ENCODE measurements at places on chromosomes 3 and 15. TPM values are rescaled to one million over a fixed set of nuclear protein-coding genes. Genes with fewer than 3 reads are reported as not detected.
A peak's percentile ranks its signal among the peaks of the same experiment; 100 is the strongest.

GRCh38 chr3:61871644-61872043, 310.3 kb downstream of the PTPRG start:
- DNase-seq, result no peak

GRCh38 chr3:36446276-36446675, 66.0 kb downstream of the STAC start:
- DNase-seq, result no peak

Gene GPR156
- not detected for total RNA-seq

DNA sequence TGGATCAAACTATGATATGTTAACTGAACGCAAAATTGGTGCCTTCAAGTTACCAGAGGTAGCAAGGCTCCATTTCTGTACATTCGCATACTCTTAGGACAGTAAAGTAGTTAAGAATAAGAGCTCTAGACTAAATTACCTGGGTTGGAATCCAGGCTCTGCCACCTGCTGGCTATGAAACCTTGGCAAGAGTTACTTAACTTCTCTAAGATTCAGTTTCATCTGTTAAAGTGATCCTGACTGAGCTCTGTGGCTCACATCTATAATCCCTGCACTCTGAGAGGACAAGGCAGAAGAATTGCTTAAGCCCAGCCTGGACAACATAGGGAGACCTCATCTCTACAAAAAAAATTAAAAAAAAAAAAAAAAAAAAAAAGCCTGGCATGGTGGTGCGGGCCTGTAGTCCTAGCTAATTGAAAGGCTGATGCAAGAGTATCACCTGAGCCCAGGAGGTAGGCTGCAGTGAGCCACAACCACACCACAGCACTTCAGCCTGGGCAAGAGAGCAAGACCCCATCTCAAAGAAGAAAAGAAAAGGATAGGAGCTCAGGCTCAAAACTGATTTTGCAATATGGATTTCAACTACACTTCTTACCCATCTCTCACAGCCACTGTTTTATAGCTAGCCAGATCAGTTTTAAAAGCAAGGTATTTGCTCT, 21.3 kb downstream of the GSK3B start:
- DNase-seq, result no peak

GRCh38 chr15:63891768-63892133, 58.0 kb upstream of the HERC1 start:
- DNase-seq, result no peak

Gene NAA50
- 117 TPM for total RNA-seq

DNA sequence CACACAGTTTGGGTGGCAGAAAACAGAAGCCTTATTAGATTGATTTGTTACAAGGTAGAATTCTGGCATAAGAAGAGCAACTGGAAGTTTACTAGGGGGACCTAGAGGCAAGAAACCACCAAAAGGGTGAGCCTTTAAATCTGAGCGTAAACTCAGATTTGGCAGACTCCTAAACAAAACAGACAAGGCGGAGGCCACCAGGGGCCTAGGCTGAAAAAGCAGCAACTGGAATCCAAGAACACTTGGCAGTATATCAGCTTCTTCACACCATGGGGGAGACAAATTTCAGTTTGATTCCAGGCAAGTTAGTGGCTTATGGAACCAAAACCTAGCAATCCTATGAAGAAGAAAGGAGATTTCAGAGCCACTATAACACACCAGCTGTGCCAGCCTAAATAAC, 220.0 kb downstream of the C3orf38 start:
- DNase-seq, result no peak

- DNase-seq, result no peak
These were observed 47.6 kb downstream of the PHLDB2 start for GRCh38 chr3:111906656-111907055.

GRCh38 chr3:120093119-120093910, 932 bp downstream of the GSK3B start:
- DNase-seq, result peak; percentile 35

- no peak for DNase-seq
These were observed 358.6 kb downstream of the CHST2 start for GRCh38 chr3:143478115-143478693.

Gene PRSS50
- not detected for total RNA-seq

Gene IMPG2
- total RNA-seq, result 0.14 TPM

- no peak for DNase-seq
These were observed 34.3 kb upstream of the SNRPA1 start for GRCh38 chr15:101329309-101329863.

GRCh38 chr3:192161661-192162060, 565.7 kb downstream of the FGF12 start:
- no peak for DNase-seq

GRCh38 chr15:62412686-62413085, 247.6 kb upstream of the C2CD4B start:
- DNase-seq, result no peak

- DNase-seq, result no peak
These were observed 62.8 kb upstream of the CSPG4 start for GRCh38 chr15:75775296-75776064.

- peak; percentile 61 for DNase-seq
These were observed 1.7 kb downstream of the HYAL2 start for GRCh38 chr3:50320853-50321335.

Gene RARB
- not detected for total RNA-seq

GRCh38 chr3:16824081-16824696, 60.6 kb upstream of the PLCL2 start:
- peak; percentile 68 for DNase-seq

GRCh38 chr3:57952208-57952631, 56.0 kb upstream of the FLNB start:
- no peak for DNase-seq

Gene ISLR
- not detected for total RNA-seq

Gene MRAS
- not detected for total RNA-seq

DNA sequence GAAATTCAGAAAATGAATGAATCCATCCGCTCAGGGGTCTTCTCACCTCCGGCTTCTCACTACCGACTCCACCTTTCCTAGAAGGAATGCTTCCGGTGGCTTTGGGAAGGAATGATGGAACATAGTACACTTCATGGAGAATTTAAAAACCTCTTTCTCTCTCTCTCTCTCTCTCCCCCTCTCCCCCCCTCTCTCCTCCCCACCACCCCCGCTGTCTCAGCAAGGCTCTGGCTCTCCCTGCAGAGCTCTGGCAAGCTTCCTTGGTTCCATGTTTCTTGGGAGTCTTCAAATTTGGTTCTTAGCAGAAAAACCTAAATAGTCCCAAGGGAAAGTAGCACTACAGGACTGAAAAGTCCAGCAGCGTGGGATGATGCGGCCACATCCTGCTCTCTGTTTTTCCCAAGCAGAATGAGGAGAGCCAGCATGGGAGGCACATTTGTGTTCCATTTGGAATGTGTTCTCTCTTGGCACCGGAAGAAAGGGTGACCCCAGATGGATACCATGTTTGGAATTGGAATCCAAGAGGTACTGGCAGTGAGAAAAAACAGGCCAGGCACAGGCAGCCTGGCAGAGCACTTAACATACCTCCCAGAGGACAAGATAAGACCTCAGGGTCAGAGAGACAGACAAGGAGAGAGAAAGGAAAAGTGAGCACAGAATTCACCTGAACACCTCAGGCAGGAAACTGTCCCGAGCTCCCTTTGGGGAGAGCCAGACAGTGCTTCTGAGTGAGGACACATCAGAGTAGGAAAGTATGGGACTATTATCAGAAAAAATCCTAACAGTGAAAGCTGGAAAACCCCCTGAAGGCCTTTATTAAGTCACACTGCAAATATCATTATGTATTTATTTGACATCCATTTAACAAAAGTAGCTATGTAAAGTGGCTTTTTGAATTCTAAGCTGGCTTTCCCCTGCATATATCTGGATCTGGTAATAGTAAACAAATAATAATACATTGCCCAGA, at the start of gene POPDC2:
Gene POPDC2, minus strand, starts transcription at position 116 of the 967 bp plus-strand sequence. CDS start 166 bp downstream, outside the sequence.
- no peak for DNase-seq

- no peak for DNase-seq
These were observed 95.9 kb downstream of the SLC49A4 start for GRCh38 chr3:122890720-122891220.

Gene ACTC1
- total RNA-seq, result not detected
